ENCODE measurements at places on chromosomes 1 and 21. TPM values are rescaled to one million over a fixed set of nuclear protein-coding genes. Genes with fewer than 3 reads are reported as not detected.

FAAH gene
- 0.29 TPM for total RNA-seq

PPT1 gene
- total RNA-seq: 74.7 TPM

OR2W3 gene
- not detected for total RNA-seq

AMY1B gene
- not detected for total RNA-seq
